ENCODE measurements at places on chromosomes 1 and 21.

DNA sequence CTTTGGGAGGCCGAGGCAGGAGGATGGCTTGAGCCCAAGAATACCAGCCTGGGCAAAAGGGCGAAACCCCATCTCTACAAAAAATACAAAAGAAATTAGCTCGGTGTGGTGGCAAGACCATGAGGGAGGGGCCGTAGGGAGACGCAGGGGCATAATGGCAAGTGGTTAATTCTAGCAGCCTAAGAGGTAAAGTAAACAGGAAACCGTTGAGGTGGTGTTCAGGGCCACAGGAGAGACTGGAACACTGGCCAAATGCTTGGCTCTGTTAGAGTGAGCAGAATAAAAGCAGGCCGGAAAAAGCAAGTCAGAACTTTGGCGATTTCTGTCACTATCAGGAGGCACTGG is 89.2 kb downstream of the RIPK4 start:
- no peak for DNase-seq

- DNase-seq: no peak
Measured at GRCh38 chr1:82491301-82492048, 690.7 kb downstream of the ADGRL2 start.

DNA sequence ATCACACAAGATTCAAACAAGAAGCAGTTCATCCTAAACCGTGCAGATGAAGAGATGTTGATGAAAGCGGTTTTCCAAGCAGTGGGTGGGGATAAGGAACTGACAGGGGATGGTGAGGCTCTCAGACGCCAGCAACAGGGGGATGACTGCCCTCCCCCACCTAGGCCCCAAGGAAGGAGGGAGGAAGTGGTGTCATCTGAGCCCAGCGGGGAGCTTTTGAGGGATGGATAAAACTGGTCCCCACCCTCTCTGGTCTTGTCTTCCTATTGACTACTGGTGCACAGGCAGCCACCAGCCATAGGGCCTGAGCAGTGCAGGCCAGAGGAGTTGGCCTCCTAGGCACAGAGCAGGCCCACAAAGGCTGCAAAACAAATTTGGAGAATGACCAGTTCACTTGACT is 175.5 kb downstream of the HUNK start:
- no peak for DNase-seq

DNA sequence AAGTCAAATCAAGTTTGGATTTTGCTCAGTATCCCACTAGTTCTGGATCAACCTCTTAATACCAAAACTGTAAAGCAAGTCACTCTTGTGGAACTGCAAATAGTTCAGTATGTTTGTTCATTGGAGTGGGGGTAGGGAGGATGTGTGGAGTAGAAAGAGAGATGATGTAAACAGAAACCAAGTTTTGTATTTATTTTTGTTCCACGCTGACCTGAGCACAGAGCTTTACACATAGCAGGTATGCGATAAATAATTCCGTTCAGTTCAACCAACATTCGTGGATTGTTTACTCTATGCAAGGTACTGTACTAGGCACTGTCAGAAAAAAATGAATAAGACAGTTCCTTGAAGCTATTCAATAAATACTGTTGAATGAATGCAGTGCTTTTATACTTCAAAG is 4.5 kb upstream of the ZNF644 start:
- no peak for DNase-seq

- no peak for DNase-seq
Measured at GRCh38 chr1:20900056-20900455, 112.9 kb upstream of the HP1BP3 start.

DNA sequence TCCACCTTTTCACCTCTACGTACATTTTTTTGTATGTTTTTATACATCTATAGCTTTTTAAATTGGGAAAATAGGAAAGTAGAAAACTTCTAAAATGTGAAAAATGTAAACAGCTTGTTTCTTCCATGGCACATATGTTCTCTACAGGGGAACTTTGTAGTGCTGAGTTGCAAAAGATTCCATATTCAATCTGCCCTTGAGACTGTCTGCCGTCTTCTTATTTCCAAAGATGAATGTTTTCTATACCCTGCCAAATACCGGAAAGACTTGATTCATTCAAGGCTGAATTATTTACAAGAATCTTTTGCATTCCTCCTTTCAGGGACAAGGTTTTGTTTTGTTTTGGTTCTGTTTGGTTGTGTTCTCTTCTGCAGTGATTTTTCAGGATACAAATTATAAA is 1334.5 kb upstream of the ADGRL4 start:
- no peak for DNase-seq

DNA sequence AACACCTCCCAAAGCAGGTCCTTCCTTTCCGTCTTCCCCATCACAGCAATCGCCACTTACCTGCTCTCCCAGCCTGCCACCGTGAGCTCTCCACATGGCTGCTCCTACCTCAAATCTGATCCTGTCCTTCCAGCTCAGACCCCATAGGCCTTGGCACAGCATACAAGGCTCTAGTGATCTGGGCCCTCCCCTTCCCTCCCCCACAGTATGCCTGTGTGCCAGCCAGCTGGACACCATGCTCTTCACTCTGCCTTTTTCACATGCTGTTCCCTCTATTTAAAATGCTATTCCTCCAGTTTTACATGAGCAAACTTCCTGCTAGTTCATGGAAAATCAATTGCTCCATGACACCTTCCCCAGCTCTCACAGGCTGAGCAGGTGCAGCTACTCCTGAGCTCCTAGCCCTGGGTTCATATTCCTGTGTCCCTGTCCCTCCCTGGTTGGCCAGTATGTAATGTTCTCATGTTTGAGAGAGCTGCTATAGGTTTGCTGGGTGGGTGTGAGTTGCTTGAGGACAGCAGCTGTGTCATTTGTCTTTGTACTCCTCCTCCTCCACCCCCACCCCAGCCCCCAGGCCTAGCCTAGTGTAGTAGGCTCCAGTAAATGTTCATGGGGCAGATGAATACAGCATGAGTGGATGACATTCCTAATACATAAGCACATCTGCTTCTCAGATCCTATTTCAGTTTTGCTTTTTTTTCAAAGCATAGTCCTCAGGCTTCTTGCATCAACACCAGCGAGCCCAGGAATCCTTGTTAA is 6.3 kb upstream of the TNNT2 start:
- no peak for DNase-seq

DNA sequence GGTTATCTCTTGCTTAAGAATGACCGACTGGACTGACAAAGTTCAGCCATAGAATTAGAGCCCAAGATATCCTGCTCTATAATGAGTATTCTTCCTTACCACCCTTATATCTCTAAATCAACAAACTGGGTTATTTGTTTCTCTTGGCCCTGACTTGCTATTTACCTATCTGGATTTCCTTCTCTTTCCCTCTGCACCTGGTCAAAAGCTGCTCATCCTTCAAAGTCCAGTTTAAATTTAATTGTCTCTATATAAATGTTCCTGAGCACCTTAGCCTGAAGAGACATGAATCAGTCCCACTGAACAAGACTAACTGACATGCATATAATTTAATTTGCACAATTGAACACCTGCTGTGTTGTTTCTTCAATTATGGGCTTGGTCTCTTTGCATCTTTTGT is 127.1 kb upstream of the KCNJ15 start:
- DNase-seq: no peak

GRCh38 chr1:77348549-77348948 is 66.7 kb downstream of the AK5 start:
- DNase-seq: no peak

- DNase-seq: no peak
Measured at GRCh38 chr1:223258751-223259198, 105.2 kb downstream of the SUSD4 start.

- DNase-seq: no peak
Measured at GRCh38 chr1:6188466-6188865, 8.3 kb upstream of the CHD5 start.

GRCh38 chr1:156777573-156777972 is 10.2 kb downstream of the PRCC start:
- DNase-seq: no peak

DNA sequence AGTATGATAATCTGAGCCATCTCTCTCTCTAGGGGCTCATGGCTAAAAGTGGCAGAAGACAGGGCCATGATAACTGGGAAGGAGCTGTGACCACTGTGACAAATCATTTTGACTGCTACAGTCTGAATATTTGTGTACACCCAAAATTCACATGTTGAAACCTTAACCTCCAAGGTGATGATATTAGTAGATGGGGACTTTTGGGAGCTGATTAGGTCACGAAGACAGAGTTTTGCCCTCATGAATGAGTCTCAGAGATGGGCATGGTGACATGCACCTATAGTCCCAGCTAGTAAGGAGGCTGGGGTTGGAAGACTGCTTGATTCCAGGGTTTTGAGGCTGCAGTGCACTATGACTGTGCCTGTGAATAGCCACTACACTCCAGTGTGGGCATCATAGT is 174.9 kb downstream of the PLD5 start:
- DNase-seq: no peak

GRCh38 chr1:59880735-59881134 is 45.8 kb downstream of the CYP2J2 start:
- DNase-seq: no peak

DNA sequence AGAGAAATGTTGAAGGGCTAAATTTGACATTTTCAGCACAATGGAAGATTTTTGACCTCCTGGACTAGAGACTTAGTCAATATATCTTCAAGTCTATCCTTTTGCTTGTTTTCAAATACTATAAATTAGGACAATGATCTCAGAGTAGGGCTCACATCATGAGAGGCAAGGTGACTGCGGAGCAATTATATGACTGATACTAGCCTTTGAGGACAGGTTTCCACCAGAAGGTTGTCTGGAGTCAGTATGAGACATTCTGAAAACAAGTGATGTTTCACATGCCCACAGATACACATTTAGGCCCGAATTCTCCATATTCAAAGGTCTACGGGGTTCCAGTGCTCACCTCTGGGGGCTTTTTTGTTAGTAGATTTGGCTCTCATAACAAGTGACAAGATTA is 142.3 kb upstream of the SAMSN1 start:
- no peak for DNase-seq

DNA sequence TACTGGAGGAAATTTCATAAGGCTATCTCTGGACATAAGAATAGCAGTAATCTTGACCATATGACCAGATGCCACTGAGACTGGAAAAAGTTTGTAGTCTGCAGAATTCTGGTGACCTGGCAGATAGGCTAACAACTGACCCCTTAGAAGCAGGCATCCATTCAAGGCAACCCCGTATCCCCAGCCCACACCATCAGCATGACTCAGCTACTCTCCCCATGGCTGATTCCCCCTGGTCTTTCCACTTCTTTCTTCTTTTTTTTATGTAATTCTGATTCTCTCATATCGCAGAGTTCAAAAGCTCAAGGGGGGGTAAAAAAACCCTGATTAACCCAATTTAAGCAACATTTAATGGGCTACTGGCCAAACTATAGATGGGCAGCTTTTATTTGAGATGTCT is 243.1 kb downstream of the ZNF648 start:
- no peak for DNase-seq

DNA sequence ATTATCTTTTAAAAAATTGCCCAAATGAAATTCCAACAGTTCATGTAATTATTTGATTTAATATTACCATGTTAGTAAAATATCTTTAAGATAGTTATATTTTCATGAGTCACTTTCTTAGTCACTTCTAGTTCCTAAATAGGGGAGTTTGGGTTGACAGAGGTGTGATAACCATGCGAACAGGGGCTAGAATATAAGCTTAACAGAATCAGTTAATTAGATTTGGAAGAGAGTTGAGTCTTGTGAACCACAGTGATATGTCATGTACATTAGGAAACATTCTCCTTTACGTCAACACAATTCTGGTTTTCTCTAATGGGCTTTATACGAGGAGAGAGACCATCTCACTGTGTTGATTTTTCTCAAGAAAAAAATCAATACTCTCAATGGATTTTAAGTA is 64.8 kb upstream of the ZNF281 start:
- no peak for DNase-seq

GRCh38 chr1:61121631-61122030 is 39.3 kb downstream of the NFIA start:
- DNase-seq: no peak

- no peak for DNase-seq
Measured at GRCh38 chr21:38499296-38499695, 1.0 kb upstream of the ERG start.

DNA sequence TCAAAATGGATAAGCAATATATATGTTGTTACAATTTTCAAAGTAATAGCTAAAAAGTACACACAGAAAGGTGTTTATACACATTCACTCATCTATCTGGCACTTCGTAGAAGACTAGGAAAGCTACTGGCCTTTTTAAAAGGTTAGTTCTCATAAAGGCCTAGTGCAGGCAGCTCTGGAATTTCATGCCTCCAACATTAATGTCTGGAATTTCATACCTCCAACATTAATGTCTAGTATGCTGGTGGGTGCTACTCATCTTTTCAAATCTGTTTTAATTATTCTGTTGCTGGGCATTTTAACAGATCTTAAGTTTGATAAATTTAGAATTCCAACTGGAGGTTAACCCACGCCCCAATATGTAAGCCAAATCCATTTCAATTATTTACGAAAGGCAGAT is 124.2 kb downstream of the AKT3 start:
- no peak for DNase-seq

GRCh38 chr1:6463120-6463412 is 2.9 kb downstream of the TNFRSF25 start:
- DNase-seq: no peak

- DNase-seq: no peak
Measured at GRCh38 chr1:66271904-66272254, 262.1 kb upstream of the SGIP1 start.

- DNase-seq: no peak
Measured at GRCh38 chr1:59482986-59483385, 186.1 kb downstream of the FGGY start.

GRCh38 chr1:30321246-30321910 is 402.0 kb downstream of the MATN1 start:
- no peak for DNase-seq

- no peak for DNase-seq
Measured at GRCh38 chr1:113872219-113872935, 865 bp upstream of the PTPN22 start.

DNA sequence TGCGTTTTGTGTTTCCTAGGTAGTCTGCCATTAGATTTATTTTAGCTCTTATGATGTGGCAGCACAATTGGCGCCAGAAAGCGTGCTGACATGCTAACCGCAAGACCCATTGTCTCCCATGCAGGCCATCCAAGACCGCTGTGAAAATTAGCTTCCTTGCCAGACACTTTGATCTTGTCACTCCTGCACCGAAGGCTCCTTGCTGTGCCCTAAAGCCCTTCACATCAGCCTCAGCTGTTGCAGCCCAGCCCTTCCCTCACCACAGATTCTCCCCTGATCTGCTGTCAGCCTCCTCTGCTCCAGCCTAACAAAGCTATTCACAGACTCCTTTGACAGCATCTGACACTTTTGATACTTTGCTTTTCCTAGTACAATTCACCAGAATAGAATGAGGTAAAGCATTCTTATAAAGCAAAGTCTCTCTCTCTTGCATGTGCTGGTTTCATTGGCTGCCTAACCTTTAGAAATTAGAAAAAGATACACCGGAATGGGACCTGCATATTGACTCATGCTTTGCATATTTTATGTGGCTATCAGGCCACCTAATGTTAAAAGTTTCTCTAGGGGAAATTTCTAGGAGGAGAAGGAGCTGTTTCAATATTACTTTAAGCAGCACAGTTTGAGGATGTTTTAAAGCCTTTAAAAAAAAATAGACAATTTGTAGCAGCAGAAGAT is 280.3 kb upstream of the FMN2 start:
- no peak for DNase-seq

GRCh38 chr21:16578912-16579311 is 849.1 kb downstream of the USP25 start:
- DNase-seq: no peak

- DNase-seq: peak; percentile 94
Measured at GRCh38 chr1:208245185-208245705, 1.1 kb upstream of the PLXNA2 start.
